ENCODE measurements at places on chromosomes 6 and 20.

DNA sequence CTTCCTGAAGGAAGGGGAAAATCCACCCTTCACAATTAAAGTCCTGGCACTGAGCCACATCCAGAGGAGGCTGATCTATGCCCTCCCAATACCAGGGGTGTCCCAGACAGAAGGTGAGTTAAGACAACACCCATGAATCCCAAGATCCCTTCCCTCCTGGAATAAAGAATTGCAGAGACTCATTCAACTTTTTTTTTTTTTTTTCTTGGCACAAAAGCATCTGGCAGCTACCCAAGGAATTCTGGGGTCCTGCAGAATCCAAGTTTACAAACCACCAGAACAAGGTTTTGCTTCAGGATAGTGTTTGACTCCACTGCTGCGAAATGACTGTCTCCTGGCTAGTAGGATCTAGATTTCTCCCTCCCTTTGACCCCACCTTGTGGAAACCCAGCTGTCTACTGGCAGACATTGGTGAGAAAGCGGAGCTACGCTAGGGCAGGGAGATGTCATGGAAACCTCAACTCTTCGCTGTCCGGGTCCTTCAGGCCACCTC lies 37.4 kb downstream of the JAG1 start:
- DNase-seq: no peak

DNA sequence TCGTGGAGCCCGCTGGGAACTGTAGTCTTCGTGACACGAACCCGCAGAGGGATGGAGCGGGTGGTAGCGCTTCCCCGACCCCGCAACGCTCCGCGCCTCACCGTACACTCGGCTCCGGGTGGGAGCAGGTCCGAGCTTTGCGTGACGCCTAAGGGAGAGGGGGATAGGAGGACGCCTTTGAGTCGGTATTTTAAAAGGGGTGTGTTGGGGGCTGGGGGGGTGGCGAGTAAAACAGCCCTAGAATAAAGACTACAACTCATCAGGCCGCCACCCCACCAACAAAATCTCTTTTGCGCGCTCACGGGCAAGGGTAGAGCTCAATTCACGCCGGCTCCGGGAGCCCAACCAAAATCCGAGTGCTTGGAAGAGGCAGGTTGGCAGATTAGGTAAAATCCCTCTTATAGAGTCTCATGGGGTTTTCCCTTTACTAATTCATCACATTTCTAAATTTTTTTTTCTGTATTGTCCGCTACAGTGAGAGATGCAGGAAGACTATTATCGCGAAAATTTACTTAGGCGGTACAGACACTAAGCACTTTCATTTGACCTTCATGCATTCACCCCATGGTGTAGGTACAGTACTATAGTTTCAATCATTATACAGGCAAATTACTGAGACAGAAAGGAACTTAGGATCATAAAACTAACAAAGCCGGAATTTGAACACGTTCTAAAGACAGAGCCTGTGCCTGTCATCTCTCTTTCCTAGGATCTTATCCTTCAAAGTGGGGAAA lies 706 bp upstream of the SNX14 start:
- no peak for DNase-seq

DNA sequence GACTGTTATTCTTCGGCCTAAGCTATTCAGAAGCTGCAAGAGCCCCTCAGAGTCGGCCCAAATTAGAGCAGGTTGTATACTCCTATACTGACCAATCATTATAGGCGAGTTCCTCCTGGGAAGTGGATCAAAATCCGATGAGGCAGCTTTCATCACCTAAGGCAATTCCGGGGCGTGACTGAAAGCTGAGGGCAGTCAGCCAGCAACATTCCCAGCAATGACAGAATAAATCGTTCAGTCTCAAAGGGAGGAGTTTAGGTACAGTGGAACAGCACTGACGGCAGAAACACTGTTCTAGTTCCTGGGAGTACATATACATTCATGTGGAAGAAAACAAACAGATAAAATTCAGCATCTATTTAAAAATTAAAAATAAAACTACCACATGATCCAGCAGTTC lies 10.8 kb downstream of the HLA-DQB2 start:
- DNase-seq: no peak

- no peak for DNase-seq
Observed at GRCh38 chr6:33960345-33961313, 156.8 kb upstream of the MLN start.

DNA sequence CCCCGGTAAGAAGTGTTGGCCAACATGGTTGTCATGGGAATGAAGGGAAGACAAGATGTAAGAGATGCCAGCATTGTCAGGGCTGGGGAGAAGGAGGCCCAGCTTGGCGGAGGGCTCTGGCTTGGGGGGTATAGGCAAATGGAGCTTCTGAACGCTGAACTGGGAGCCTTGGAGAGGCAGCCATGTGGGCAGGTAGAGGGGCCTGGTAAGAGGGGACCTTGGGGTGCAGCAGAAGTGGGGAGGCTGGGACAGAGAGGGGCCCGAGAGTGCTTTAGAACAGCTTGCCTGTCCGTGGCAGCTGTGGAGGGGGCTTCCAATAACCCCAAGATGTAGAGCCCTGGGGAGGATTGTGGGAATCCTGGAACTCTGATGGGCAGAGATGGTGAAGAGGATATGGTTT lies 3.0 kb downstream of the SLC22A1 start:
- DNase-seq: no peak

GRCh38 chr20:38207621-38208020 lies 42.6 kb upstream of the TGM2 start:
- no peak for DNase-seq

GRCh38 chr20:18258126-18258860 lies 30.0 kb upstream of the ZNF133 start:
- DNase-seq: no peak

DNA sequence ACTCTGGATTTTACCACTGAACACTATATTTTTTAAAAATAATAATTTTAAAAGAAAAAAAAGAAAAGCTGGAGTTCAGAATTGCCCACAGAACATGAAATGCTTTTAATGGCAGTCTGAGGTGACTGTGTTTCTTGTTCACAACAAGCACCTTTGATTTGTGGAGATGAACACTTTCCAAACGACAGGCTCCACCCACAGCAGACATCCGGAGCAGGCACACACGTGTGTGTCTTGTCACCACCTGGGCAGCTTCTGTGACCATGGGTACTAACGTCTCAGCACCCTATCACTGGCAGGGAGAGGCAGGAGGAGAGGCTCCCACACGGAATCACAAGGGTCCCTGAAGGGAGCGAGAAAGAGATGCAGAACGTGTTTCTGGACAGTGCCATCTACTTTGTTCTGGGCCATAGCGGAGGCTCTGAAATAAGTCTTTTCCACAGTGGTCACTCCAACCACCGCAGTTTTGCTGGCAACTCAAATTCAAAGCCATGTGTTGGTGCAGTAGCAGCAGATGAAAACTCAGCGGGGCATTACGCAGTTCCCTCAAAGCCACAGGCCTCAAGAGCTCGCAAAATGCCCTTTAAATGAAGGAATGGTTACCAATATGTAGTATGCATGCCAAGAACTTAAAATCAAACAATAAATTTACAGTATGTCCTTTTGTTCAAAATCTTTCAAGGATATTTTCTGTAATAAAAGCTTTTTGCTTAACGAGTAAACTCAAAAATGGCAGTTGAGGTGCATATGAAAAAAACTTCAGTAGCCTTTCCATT lies 242.2 kb downstream of the FOXC1 start:
- no peak for DNase-seq

DNA sequence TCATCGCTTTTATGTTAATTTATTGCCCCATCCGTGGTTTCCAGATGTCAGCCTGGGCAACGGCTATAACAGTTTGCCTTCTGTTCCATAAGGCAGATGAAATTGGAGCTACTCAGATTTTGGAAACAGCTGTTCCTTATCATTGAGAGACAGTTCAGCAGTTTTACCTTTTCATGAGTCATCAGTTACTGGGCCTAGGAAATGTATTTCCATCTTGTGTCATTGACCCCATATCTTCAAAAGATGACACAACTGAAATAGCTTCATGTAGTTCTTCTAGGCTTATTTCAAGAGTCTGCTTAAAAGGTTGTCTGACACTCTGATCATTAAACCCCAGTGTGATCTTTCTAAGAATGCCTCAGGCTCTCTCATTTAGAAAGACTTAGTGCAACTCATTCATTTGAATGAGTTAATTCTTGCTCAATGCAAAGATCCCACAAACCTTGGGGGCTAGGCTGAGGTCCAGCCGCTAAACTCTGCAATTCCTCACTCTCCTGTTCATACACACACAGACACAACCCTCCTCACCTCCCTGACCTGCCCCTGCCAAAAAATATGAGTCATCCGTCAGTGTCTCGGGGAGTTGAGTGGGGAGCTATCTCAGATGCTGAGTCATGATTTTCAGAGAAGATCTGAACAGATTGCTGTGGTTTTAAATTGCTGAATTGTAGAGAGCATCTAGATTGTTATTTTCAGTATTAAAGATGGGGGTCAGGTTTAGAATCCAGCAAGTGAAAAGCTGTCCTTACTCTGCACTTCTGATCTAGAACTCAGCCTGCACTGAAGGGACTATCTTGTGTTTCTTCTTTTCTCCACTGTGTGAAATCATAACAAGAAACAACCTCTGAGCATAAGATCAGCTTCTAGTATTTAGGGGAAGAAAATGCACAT lies 61.8 kb downstream of the RPP40 start:
- DNase-seq: no peak

DNA sequence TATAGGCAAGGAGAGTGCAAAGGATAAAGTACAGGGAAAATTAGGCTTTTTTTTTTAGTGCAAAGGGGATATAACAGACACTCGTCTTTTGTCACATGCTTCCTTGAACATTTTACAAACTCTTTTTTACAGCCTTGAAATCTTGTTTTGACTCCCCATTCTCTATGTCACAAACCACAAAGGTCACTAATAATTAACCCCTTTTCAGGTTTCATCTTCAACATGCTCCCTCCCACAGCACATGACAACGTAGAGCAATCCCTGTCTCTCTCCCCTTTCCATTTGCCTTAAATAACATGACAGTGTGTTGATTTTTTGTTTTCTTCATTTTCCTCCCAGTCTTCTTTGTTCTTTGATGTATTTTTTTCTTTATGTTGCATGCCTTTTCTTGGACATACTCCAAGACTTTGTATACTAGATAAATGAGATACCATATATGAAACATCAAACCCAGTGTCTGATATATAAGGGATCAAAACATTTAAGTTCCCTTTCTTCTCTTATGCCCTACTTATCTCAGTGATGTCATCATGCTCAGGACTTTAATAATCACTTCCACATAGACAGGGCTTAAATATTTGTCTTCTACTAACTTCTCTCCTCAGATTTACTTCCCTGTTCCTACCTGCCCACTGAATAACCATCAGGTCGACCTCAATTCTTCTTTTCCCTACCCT lies 378.7 kb upstream of the HSF2 start:
- no peak for DNase-seq
